ENCODE measurements at places on chromosomes 2 and 18.

DNA sequence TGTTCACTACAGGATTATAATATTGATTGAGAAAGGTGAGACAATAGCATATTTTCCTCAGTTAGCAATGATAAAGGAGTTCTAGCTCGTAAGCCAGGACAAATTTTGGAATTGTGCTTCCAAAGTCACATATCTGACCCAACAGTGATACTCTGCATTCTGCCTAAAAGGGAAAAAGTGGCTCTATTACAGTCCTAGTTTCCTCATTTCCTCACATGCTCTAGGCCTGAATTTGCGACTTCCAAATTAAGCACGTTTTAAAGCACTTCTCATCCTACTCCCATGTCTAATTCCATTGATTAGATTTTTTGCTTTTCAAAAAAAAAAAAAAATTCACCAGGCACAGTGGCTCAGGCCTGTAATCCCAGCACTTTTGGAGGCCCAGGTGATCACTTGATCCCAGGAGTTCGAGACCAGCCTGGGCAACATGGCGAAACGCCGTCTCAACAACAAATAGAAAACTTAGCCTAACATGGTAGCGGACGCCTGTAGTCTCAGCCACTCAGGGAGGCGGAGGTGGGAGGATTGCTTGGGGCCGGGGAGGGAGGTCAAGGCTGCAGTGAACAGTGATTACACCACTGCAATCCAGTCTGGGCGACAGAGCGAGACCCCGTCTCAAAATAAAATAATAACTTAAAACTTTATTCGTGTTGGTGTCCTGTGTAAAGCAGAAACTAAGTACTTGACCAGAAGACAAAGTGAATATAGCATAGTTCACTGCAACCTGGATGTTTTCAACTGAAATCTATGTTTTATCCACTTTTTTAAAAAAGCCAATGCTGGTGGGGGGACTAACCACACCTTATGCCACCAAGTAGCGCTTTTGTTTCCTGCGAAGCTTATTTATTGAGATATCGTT, 1.5 kb downstream of the ESCO1 start:
- no peak for DNase-seq

DNA sequence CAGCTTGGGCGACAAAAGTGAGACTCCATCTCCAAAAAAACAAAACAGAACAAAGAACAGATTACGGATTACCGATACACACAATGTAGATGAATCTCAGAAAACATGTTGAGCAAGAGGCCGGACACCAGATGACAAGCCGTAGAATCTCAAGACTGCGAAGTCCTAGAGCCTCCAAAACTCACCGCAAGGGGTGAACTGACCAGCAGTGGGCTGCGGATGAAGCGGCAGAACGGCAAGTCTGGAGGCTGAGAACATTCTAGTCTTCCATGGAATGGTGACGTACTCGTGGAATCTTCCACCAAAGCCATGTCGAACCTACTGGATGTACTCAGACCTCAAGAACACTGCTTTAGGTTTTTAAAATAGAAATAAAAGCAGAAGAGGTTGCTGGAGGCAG, 198.8 kb downstream of the NDUFA10 start:
- no peak for DNase-seq

DNA sequence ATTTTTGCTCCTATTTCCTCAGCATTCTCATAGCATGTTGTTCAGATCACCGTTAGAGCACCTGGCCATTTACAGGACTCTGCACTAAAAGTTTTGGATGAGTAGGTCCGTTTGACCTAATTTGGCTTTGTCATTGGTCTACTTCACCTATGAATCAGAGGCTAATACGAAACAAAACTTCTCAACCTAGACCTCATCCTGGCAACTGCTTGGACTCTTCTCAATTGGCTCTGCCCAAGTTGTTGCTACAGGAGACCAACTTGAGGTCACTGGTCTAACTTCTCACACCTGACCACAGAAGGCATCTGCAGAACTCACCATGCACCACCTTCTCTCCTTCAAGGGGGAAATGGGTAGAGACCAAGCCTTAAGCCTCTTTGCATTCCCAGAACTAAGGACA, 663.7 kb downstream of the PLCL1 start:
- no peak for DNase-seq

GRCh38 chr18:80033181-80034067, 810 bp upstream of the RBFA start:
- DNase-seq = no peak

GRCh38 chr2:45699032-45699658, 47.7 kb downstream of the PRKCE start:
- no peak for DNase-seq

- no peak for DNase-seq
Measured at GRCh38 chr2:217847115-217847514, 155.7 kb downstream of the TNS1 start.

DNA sequence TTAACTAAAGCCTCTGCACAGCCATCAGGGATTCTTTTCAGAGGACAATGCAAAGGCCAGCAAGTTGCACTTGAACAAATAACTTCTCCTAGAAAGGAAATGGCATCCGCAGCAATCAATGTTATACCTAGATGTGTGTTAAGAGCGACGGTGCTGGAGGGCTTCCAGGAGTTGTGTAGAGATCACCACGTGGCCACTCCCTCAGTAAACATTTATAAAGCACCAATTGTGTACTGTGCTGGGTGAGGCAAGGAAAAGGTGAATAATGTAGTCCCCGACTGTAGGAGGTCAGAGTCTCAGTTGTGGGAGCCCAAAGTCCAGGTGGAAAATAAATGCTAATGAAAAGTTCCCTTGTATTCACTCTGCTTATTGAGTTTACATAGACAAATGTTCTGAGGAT, 135.0 kb downstream of the ALK start:
- DNase-seq = no peak

All from cerebellar nuclear complex (tissue), 1 donor.